ENCODE measurements at places on chromosomes 1 and 21.
A peak's percentile ranks its signal among the peaks of the same experiment; 100 is the strongest.

- no peak for DNase-seq
These were observed 3.4 kb upstream of the ARHGAP29 start for GRCh38 chr1:94240822-94241221.

DNA sequence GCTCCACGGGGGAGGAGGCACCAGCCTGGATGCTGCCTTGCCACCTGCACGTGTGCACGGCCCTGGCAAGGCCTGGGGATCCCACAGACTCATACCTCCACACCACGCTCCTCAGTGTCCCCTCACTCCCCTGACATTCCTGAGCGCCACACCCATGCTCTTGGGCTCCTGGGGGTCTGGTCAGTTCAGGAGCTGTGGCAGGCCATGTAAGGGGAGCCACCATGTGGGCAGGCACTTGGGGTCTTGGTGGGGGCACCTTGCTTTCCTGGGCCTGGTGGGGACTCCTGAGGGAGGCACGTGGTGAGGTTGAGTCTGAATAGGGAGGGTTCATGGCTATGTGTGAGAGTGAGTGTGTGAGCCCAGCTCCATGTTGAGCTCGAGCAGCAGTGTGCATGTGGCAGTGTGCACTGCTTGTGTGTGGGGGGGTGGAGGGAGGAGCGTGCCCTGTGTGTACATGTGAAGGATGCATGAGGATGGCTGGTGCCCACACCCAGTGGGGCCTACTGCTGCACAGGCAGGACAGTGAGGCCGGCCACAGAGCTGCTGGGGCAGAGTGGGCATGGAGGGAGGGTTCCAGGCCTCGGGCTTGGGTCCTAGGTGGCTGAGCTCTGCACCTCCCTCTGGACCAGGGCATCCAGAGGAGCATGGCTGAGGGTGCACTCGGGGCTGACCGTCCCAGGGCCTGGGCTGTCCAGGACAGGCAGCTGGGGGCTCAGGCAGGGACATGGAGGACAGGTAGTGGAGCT, 1.6 kb downstream of the GJC2 start:
- DNase-seq: peak; percentile 58

GRCh38 chr1:27102707-27103468, 52.0 kb downstream of the SLC9A1 start:
- peak; percentile 85 for DNase-seq

DNA sequence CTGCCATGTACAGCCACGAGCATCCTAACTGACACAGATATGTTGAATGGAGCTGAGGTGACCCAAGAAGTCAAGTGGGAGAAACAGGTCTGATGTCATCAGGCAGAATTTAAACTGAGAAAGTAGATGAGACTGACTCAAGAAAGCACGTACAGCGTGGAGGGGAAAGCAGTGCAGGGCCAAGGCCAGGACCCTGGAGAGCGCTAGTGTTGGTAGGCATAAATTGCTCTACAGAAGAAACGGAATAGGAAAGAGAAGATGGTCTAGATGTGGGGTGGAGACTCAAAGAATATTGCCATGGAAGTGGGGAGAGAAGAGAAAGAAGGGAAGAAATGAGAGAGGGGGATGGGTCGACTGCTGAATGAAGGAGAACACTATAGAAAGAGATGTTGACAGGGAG, 45.3 kb upstream of the GJB5 start:
- DNase-seq: no peak

DNA sequence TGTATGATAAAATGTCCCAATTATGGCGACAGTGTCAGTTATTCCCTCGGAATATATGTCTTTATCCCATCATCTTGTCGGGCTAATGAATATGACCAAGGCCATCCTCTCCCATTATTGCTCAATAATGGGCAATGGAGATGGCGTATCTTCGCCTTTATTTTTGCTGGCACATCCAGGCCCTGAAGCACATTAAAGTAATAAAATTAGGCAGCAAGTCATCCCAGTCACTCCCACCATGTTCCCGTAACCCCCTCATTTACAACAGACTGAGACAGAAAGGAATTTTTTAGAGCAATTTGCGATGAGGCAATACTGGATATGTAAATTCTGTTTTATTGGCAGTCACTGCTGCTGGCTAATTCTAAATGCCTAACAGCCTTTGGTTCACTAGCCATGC, 35.3 kb downstream of the CLIC6 start:
- no peak for DNase-seq

- no peak for DNase-seq
These were observed 29.8 kb downstream of the PKP1 start for GRCh38 chr1:201313086-201313485.

- no peak for DNase-seq
These were observed 141.8 kb upstream of the PBX1 start for GRCh38 chr1:164417016-164417704.

DNA sequence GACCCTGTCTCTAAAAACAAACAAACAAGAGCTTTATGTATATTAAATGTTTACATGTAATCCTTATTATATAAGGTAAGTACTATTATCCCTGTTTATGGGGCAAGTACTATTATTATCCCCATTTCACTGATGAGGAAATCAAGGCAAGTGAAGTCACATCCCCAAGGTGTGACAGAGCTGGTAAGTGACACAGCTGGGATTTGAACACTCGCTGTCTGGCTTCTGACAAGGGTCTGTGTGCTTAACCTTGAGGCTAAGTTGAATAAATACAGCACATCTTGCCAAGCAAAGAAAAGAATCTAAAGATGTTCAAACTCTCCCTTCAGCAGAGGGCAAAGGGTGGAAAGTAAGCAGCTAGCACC, 167.9 kb upstream of the IRF2BP2 start:
- no peak for DNase-seq

- no peak for DNase-seq
These were observed 58.0 kb downstream of the DDX20 start for GRCh38 chr1:111813440-111814304.

- DNase-seq: no peak
These were observed 609.6 kb downstream of the BRINP3 start for GRCh38 chr1:189868021-189868420.

- DNase-seq: peak; percentile 39
These were observed 1.6 kb upstream of the AJAP1 start for GRCh38 chr1:4652631-4653327.

DNA sequence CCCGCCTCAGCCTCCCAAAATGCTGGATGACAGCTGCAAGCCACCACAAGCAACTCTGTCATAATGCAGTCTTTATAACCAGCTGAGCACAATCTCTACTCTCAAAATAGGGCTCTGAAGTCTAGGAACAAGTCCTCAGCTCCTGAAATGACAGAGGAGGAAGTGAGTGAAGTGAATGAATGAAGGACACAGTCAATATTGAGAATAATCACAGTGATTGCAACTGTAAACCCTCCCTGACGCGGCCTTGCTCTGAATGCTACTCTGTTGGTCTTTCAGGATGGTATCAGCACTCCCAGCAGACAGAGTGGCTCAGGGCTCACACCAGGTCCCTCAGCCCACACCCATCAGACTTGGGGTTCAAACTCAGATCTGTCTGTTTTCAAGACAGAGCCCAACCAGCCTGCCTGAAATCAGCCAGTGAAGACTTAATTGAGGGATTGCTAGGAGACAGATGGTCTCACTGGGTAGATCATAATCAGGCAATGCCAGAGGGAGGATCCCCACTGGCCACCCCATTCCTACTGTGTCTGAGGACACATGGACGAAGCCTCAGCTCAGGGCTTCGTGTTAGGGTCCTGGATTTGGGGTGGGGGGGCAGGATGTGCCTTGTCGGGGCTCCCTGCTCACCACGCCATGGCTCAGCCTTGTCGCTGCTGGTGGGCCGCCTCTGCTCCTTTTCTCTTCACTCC, 20.9 kb downstream of the RNF187 start:
- DNase-seq: no peak

DNA sequence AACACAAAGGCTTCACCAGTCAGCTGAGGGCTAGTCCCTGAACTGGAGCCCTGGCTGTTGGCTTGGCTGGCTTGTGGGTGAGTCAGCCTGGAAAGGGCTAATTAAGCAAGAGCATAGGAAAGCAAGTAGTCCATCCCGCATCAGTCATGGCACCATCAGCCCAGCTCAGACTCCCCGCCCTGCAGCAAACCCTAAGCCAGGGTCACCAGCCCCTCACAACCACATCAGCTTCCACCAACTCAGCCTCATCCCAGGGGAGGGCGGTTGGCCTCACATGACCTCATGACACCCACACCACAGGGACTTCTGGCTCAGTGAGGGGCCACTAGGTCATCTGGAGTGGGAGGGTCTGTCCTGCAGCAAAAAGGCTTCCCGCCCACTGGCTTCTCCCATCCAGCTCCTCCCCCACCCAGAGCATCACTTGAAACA, 7.0 kb upstream of the SPATC1L start:
- DNase-seq: no peak

DNA sequence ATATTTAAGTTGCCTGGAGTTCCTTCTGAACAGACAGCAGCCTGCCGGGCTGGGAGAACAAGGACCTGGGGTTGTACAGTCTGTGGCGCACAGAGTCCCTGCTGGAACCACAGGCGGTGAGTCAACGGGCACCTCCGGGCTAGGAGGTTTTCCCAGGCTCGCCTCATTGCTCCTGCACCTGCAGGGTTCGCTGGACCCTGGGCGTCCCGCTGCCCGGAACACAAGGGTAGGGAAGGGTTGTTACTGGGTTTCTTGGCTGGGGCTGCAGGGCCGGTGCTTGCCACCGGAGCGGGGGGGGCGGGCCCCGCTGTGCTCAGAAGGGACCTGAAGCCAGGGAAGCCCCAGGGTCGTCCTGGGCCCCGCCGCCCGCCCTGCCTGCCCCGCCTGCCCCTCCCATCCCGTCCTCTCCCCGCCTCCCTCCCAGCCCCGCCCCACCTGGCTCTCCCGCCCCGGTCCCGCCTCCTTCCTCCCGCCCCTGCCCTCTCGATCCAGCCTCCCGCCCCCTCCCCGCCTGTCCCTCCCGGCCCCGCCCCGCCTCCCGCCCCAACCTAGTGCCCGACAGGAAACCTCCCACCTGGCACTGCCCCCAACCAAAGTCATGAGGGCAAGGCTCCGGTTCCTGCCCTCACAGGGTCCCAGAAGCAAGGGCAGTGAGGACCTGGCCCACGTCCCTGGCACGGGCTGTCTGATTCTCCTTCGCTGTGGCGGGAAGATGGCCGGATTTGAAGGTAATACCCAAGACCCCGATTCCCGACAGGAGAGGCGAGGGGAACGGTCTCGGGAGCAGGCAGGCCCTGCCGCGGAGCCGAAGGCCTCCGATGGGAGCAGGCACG, 6.8 kb downstream of the JMJD4 start:
- DNase-seq: peak; percentile 92

DNA sequence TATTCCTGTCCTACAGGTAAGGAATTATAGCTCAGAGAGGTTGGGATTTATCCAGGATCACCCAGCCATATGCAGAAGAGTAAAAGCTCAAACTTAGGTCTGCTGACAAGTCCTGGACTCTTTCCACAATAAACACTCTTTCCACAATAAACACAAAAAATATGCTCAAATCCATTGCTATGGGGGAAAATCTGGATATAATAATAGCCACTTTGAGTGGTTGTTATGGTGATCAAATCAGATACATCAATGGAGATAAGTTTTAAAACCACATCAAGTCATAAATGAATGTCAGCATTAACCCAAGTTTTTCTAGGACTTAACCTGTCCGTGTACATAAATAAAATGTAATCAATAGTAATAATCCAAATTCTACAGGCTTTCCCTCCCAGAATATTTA, 22.3 kb upstream of the TTF2 start:
- DNase-seq: no peak

DNA sequence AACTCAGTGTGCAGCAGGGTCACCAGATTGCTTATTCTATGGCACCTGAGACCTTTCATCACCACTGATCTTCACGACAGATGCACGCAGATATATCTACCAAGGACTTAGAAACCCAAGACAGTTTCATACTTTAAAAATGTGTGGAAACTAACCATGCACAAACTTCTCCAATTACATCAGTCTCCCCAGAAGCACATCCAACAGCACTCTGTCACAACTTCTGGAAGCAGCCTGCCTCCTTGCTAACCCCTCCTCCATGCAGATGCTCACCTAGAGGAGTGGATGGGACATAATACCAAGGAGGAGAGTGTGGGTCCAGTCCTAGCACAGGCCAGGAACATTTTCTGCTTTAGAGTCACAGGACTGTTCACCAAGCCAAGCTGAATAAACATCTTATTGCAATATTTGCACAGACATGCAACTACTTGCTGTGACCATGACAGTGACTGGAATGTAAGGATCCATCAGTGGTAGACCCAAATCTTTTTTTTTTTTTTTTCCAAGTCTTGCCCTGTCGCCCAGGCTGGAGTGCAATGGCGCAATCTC, 69.4 kb downstream of the HIVEP3 start:
- DNase-seq: no peak

DNA sequence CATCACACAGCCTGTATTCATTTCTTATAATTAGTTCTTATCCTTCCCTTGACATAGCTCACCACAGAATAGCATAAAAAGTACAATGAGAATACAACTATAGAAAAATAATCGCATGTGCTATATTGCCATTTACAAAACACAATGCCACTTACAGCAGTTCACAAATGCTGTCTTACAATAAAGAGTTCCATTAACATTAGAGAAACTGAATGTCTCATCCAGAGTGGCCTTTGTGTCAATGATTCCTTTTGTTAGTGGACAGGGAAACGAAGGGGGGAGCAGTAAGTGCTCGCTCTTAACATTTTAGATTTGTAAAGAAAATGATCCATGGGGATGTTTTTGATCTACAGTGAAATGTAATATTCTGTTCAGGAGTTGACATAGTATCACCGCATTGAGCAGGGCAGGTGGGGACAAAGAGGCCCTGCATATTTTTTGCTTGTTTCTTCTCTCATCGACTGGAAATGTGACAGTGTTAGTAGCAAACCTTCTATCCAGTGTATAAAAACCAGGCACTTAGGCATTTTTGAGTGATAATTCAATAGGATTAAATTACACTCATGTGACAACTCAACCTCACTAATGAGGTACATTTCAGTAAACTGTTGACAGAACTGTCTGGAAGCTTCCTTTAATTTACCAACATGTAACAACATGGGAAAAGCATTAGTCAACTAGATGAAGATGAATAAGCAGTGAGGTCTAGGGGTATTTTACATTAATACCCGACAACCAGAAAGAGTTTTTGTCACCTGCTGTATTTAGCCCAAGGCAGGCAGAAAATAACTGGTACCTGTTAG, 35.6 kb upstream of the RRP15 start:
- no peak for DNase-seq

Measured in upper lobe of left lung (tissue), 6 donors.